ENCODE measurements at places on chromosomes 5 and 9.
A peak's percentile ranks its signal among the peaks of the same experiment; 100 is the strongest.

- no peak for DNase-seq
- H3K27me3 ChIP-seq = no peaks in the 10 kb centered on the region
- no peak overlapping the region for H3K27ac ChIP-seq
- no peak overlapping the region for H3K4me3 ChIP-seq
- H3K4me1 ChIP-seq = no peaks in the 10 kb centered on the region
Observed at GRCh38 chr5:82910905-82911304, 166.3 kb downstream of the TMEM167A start.

- no peak overlapping the region for H3K27ac ChIP-seq
- DNase-seq = no peak
- H3K36me3 ChIP-seq = no peaks in the 10 kb centered on the region
Observed at GRCh38 chr9:13047827-13048587, 231.5 kb downstream of the MPDZ start.

GRCh38 chr5:167626341-167627123, 664.9 kb upstream of the WWC1 start:
- peak; percentile 30 for DNase-seq
- H3K27me3 ChIP-seq = no peaks in the 10 kb centered on the region
- peaks cover 2% of the 10 kb centered on the region for H3K4me1 ChIP-seq
- no peak overlapping the region for H3K27ac ChIP-seq

DNA sequence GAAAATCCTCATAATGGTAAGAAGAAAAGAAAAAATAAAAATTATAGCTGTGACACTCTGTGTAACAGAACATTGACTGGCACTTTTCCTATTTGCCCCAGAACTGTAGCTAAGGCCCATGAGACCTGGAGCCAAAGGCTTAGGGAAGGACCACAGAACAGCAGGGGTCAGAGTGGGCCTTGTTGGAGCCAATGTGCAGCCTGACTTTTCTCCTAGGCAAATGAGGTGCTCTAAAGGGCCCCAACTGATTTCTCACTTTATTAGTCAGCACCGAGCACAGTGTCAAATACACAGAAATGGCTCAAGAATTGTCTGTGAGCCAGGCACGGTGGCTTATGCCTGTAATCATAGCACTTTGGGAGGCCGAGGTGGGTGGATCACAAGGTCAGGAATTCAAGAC, 4.0 kb upstream of the MEGF9 start:
- H3K4me1 ChIP-seq = no peaks in the 10 kb centered on the region
- DNase-seq = no peak
- no peak overlapping the region for H3K27ac ChIP-seq
- peaks cover 1% of the 10 kb centered on the region for H3K27me3 ChIP-seq
- no peaks in the 10 kb centered on the region for H3K36me3 ChIP-seq
- no peak overlapping the region for H3K4me3 ChIP-seq

- no peak overlapping the region for H3K27ac ChIP-seq
- no peaks in the 10 kb centered on the region for H3K36me3 ChIP-seq
- H3K27me3 ChIP-seq = no peaks in the 10 kb centered on the region
Observed at GRCh38 chr5:153860195-153860886, 178.4 kb downstream of the FAM114A2 start.

DNA sequence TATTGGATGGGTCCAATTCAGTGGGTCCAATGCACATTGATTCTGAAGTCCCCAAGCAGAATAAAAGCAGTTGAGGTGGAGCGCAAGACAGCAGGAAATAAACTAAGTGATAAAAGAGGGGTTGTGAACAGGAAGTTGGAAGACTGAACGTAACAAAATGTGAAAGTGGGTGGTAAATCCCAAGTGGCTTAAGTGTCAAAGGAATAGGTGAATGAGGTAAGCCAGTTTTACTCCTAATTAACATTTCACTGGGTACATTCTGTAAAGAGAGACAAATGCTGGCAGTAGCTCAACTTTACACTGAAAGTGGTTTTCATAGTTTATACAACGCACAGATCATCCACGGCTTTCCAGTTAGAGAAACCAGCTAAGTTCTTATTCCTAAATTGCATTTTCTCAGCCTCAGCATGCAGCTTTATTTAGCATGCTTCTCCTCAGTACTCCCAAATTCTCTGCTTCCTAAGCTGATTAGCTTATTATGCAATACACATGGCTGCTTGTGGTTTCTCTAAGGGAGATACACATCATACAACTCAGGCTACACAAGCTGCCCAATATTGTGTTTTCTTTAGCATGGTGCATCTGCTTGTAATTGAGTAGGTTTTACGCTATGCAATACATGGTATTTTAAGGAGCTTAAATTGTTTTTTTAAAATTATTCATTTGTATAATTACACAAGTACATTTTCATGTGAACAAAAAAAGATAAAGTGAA, 34.2 kb upstream of the HSD17B4 start:
- H3K27me3 ChIP-seq = no peaks in the 10 kb centered on the region
- no peaks in the 10 kb centered on the region for H3K36me3 ChIP-seq
- peak; percentile 59 for DNase-seq
- H3K4me3 ChIP-seq = no peak overlapping the region

DNA sequence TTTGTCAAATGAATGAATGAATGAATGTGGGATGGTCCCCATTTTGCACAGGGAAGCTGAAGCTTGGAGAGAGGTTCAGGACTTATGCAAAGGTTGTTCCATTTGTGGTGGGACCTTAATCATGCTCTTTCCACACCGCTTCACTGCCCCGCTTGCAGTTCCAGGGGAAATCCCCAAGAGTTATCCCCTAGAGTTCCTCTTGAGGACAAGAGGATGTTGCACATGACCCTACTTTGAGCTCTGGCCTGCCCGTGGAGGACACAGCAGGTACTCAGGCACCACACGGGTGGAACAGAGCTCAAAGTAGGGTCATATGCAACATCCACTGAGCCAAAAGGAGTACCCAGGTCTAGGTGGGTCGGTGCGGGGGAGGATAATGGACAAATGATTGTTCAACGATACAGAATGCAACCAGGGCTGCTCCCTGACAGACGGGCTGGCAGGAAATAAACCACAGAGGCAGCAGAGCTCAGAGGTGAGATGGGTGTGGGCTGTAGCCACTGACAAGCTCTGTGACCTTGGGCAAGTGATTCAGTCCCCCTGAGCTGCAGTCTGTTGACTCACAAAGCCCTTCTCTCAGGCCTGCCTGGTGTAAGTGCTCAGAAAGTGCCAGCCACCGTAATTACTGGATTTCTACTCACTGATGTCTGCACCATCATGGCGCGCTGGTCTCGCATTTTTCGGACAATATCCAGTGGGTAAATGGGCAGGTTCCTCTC, 60.3 kb upstream of the EPB41L4B start:
- H3K27me3 ChIP-seq = no peaks in the 10 kb centered on the region
- H3K36me3 ChIP-seq = no peaks in the 10 kb centered on the region
- H3K4me3 ChIP-seq = no peak overlapping the region
- no peak overlapping the region for H3K27ac ChIP-seq
- H3K4me1 ChIP-seq = no peaks in the 10 kb centered on the region
- no peak for DNase-seq

DNA sequence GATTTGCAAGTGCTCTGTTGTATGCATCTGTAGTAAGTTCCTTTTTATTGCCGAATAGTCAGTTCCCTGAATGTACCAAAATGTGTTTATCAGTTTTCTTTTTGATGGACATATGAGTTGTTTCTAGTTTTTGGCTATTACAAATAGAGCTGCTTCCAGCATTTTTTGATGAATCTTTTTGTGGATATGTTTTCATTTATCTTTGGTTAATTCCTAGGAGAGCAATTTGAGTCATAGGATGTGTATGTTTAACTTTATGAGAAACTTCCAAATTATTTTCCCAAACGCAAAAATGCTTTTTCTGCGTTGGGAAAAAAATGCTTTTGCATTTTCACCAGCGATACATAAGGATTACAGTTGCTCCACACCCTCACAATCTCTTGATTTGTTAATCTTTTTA, 287.7 kb downstream of the FER start:
- H3K36me3 ChIP-seq = no peaks in the 10 kb centered on the region
- peaks cover 3% of the 10 kb centered on the region for H3K4me1 ChIP-seq
- H3K4me3 ChIP-seq = no peak overlapping the region
- no peaks in the 10 kb centered on the region for H3K27me3 ChIP-seq
- H3K27ac ChIP-seq = no peak overlapping the region
- no peak for DNase-seq

DNA sequence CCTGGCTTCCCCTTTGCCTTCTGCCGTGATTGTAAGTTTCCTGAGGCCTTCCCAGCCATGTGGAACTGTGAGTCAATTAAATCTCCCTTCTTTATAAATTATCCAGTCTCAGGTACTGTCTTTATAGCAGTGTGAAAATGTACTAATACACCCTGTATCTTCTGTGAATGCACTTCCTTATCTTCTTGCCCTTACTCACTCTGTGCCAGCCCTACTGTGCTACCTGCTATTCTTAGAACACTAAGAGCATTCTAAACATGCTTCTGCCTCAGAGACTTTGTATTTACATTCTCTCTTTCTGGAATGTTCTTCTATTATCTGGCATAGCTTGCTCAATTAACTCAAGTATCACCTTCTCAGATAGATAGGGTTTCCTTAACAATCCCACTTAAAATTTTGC, 164.4 kb upstream of the EDIL3 start:
- no peaks in the 10 kb centered on the region for H3K4me1 ChIP-seq
- no peaks in the 10 kb centered on the region for H3K27me3 ChIP-seq
- no peak overlapping the region for H3K27ac ChIP-seq
- no peak overlapping the region for H3K4me3 ChIP-seq
- H3K36me3 ChIP-seq = no peaks in the 10 kb centered on the region
- DNase-seq = peak; percentile 41

DNA sequence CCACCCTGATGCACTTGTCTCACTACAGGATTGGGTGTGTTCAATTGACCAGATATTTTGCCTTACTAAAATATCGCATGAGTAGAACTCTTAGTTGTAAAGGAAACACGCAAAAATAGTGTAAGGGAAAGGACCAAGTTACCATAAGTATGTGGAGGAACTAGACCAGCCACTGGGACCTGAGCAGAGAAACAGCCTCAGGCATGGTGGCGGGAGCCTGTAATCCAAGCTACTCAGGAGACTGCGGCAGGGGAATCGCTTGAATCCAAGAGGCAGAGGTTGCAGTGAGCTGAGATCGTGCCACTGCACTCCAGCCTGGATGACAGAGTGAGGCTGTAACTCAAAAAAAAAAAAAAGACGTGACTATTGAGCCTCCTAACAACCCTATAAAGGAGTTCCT, 117.9 kb upstream of the SPATA31C2 start:
- no peaks in the 10 kb centered on the region for H3K27me3 ChIP-seq
- H3K4me3 ChIP-seq = no peak overlapping the region
- H3K36me3 ChIP-seq = no peaks in the 10 kb centered on the region

- no peak overlapping the region for H3K27ac ChIP-seq
- DNase-seq = no peak
- no peaks in the 10 kb centered on the region for H3K27me3 ChIP-seq
- no peaks in the 10 kb centered on the region for H3K4me1 ChIP-seq
Observed at GRCh38 chr9:12930906-12931305, 156.1 kb downstream of the LURAP1L start.

DNA sequence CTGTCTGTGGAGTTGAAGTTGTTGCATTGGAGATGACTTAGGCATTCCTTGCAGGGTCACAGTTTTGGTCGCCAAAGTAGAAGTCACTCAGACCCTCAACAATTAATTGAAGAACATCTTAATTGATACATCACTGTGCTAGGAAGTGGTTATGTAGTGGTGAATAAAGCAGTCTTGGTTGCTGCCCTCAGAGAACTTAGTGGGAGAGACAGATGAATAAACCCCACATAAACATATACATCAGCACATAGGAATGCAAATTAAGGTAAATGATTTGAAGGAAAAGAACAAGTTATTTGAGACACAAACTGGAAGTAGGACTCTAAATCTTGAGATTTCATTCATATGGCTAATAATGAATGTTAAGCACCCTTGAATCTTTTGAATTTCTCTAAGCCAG, 25.7 kb downstream of the FAM174A start:
- no peaks in the 10 kb centered on the region for H3K27me3 ChIP-seq
- no peaks in the 10 kb centered on the region for H3K36me3 ChIP-seq
- no peak for DNase-seq
- no peak overlapping the region for H3K27ac ChIP-seq
- H3K4me1 ChIP-seq = no peaks in the 10 kb centered on the region

- H3K4me1 ChIP-seq = no peaks in the 10 kb centered on the region
- peak; percentile 66 for DNase-seq
- no peaks in the 10 kb centered on the region for H3K36me3 ChIP-seq
- no peak overlapping the region for H3K4me3 ChIP-seq
Observed at GRCh38 chr9:90726215-90726614, 75.4 kb upstream of the SYK start.

- H3K27ac ChIP-seq = no peak overlapping the region
- H3K27me3 ChIP-seq = no peaks in the 10 kb centered on the region
- H3K4me1 ChIP-seq = no peaks in the 10 kb centered on the region
- no peak for DNase-seq
Observed at GRCh38 chr5:151130235-151130921, 27.2 kb downstream of the ANXA6 start.

GRCh38 chr5:6989230-6989629, 276.0 kb downstream of the TENT4A start:
- H3K4me1 ChIP-seq = no peaks in the 10 kb centered on the region
- no peak for DNase-seq
- no peak overlapping the region for H3K4me3 ChIP-seq
- H3K27ac ChIP-seq = no peak overlapping the region
- H3K36me3 ChIP-seq = no peaks in the 10 kb centered on the region
- H3K27me3 ChIP-seq = no peaks in the 10 kb centered on the region

GRCh38 chr9:14214065-14214684, 99.8 kb downstream of the NFIB start:
- no peak for DNase-seq
- no peaks in the 10 kb centered on the region for H3K36me3 ChIP-seq
- no peak overlapping the region for H3K27ac ChIP-seq
- peaks cover 9% of the 10 kb centered on the region for H3K4me1 ChIP-seq

DNA sequence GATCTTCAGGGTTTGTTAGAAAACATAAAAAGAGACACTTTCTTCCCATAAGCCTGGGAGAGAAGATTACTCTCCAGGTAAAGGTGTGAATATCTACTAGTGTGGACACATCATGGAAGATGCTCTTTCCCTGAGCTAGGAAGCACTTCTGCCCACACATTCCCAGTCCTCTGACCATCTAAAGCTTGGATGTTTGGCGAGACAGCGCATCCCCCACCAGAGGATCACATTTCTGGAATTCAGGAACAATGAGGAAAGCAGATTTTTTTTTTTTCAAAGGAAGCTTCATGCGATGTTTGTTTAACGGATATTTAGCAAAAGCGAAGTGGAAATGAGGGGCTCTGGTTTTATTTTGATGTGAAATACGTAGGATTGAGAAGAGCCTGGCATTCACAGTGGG, 6.2 kb downstream of the SVEP1 start:
- H3K36me3 ChIP-seq = no peaks in the 10 kb centered on the region
- no peaks in the 10 kb centered on the region for H3K27me3 ChIP-seq
- H3K4me3 ChIP-seq = no peak overlapping the region
- peak; percentile 37 for DNase-seq
- H3K27ac ChIP-seq = no peak overlapping the region
- H3K4me1 ChIP-seq = peaks cover 3% of the 10 kb centered on the region

DNA sequence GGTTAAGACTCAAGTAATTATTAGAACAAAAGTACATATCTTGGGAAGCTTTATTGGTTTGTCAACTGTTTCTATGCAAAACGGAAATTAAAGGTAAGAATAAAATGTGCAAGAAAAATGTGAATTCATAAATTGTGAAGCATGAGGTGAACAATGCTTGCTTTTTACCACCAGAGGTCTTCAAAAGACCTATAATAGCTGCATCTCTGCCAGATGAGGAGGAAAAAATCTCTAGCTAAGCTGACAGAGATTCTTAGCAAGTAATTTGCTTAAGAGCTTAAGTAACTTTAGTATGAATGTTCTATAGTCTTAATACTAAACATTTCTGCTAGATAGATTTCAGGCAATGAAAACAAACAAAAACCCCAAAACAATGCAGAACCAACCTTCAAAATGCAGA, 54.1 kb downstream of the MRPS30 start:
- H3K27ac ChIP-seq = no peak overlapping the region
- H3K36me3 ChIP-seq = no peaks in the 10 kb centered on the region
- H3K4me1 ChIP-seq = no peaks in the 10 kb centered on the region

GRCh38 chr9:72937545-72937944, 15.3 kb downstream of the ALDH1A1 start:
- H3K4me3 ChIP-seq = no peak overlapping the region
- no peaks in the 10 kb centered on the region for H3K27me3 ChIP-seq
- no peak overlapping the region for H3K27ac ChIP-seq
- H3K4me1 ChIP-seq = no peaks in the 10 kb centered on the region
- no peak for DNase-seq
